ENCODE measurements at places on chromosomes 16 and 17. TPM values are rescaled to one million over a fixed set of nuclear protein-coding genes. Genes with fewer than 3 reads are reported as not detected.

SLFN14 gene
- total RNA-seq = not detected

KRT23 gene
- not detected for total RNA-seq

FOXC2 gene
- total RNA-seq = not detected

TNK1 gene
- total RNA-seq = 6.9 TPM

DNA sequence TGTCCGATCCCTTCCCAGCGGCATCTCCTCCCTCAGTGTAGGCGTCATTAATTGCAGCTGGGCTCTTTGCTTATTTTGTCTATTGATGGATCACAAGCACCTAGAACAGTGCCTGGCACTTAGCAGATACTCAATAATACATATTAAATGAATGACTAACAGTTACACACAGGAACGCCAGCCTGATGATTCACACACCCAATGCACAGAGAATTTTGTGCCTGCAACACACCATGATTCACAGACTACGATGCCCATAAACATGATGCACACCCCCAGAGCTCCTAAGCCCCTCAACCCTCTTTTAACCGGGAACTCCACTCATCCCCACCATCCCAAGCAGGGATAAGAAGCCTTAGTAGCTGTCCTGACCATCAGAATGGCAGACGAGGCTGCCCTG is 66.6 kb upstream of the TMEM97 start:
- peaks cover 22% of the 10 kb centered on the region for H3K27me3 ChIP-seq
- H3K27ac ChIP-seq = no peak overlapping the region
- no peak overlapping the region for H3K4me3 ChIP-seq
- H3K4me1 ChIP-seq = peaks cover 3% of the 10 kb centered on the region

GRCh38 chr16:70759666-70760065 is 41.3 kb downstream of the VAC14 start:
- peaks cover 8% of the 10 kb centered on the region for H3K36me3 ChIP-seq
- peaks cover 4% of the 10 kb centered on the region for H3K4me1 ChIP-seq
- no peak overlapping the region for H3K4me3 ChIP-seq
- H3K27me3 ChIP-seq = no peaks in the 10 kb centered on the region
- DNase-seq = no peak

DNA sequence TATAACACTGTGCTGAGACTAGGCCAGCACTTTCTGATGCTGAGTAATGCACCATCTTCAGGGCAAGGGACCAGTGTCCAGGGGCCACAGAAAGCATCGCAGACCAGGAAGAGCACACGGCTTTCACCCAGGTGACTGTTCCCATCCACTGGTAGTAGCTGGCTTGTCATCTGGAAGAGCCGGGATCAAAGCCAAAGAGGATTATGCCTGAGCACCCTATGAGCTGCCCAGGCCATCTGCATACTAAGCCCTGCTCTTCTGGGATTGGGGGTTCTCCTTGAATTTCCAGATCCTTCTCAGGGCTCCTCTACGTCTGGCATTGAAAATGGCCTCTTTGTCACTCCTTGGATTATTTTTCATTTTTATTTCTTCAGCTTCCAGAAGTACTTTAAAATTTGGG is 140.7 kb downstream of the IRX3 start:
- no peak overlapping the region for H3K4me3 ChIP-seq
- H3K36me3 ChIP-seq = no peaks in the 10 kb centered on the region
- H3K4me1 ChIP-seq = no peaks in the 10 kb centered on the region

GRCh38 chr17:37833237-37833859 is 88.5 kb upstream of the HNF1B start:
- no peak overlapping the region for H3K27ac ChIP-seq
- H3K36me3 ChIP-seq = no peaks in the 10 kb centered on the region
- peak; percentile 71 for DNase-seq
- H3K27me3 ChIP-seq = peaks cover 16% of the 10 kb centered on the region
- peaks cover 19% of the 10 kb centered on the region for H3K4me1 ChIP-seq

- H3K27ac ChIP-seq = no peak overlapping the region
- no peak overlapping the region for H3K4me3 ChIP-seq
- no peaks in the 10 kb centered on the region for H3K4me1 ChIP-seq
- H3K27me3 ChIP-seq = no peaks in the 10 kb centered on the region
- DNase-seq = no peak
These were observed 736.5 kb downstream of the KCNJ2 start for GRCh38 chr17:70905796-70906195.
